ENCODE measurements at places on chromosomes 6 and 20. TPM values are rescaled to one million over a fixed set of nuclear protein-coding genes. Genes with fewer than 3 reads are reported as not detected.
A peak's percentile ranks its signal among the peaks of the same experiment; 100 is the strongest.

DHX16 gene
- 34.8 TPM for total RNA-seq

DNA sequence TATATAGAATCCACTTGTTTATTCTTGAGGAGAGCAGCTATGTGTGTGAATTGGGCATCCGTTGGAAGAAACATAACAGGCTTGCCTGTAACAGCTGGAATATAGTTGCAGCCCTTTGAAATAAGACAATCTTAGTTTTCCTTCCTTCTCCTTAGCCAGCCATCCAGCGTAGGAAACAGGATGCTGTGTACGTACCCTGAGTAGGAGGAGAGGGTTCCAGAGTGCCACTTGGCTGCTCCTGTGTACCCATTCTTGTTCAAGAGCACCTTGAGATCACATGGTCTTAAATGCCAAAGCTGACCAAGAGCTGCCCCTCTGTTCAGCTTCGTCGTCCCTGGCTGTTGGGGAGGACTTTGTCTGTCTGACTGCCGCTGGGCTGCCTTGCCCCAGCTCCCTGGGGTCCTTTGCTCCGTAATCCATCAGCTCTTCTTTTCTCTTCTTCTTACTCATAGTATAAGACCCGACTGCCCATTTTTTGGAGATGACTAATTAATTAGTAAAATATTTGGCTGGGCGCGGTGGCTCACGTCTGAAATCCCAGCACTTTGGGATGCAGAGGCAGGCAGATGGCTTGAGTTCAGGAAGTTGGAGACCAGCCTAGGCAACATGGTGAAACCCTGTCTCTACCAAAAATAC is 49.0 kb downstream of the RREB1 start:
- no peak for DNase-seq

DNA sequence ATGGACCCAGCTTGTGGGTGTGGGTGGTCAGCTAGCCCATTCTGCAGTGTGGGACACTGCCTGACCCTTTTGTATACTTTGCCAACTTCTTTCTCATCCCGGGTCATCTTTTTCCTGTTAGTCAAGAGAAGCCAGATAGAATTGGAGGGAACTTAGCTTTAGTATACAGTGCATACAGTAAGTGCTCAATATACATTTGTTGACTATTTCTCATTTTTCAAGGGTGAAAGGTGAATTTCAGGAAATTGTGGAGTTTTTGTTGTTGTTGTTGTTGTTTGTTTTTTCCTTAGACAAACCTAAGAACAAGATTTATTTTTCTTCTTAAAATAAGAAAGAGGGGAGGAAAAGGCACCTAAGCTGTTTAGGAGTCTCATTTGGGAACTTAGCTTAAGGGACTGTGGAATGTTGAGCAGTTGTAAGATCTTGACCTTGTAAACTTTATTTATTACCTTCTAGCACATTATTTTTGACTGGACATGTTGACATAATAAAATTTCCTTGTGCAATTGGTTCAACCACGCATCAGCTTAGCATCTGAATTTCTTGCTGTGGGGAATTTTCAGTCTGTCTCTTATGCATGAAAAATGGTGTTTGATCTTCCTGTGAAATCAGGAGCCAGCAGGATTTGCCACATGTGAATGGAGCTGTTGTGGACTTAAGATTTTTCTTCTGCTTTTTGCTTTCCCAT is 113.6 kb downstream of the ARID1B start:
- DNase-seq = no peak

- no peak for DNase-seq
Observed at GRCh38 chr20:50545126-50545525, 34.9 kb downstream of the PTPN1 start.

DNA sequence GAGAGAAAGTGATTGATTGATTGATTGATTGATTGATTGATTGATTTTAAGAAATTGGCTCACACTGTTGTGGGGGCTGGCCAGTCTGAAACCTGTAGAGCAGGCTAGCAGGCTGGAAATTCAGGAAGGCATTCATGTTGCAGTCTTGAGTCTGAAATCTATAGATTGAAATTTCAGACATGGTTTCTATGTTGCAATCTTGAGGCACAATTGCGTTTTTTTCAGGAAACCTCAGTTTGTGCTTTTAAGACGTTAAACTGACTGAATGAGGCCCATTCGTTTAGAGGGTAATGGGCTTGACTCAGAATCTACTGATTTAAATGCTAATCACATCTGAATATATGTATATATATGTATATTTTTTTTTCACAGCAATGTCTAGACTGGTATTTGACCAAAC is 106.3 kb downstream of the STXBP5 start:
- no peak for DNase-seq

DNA sequence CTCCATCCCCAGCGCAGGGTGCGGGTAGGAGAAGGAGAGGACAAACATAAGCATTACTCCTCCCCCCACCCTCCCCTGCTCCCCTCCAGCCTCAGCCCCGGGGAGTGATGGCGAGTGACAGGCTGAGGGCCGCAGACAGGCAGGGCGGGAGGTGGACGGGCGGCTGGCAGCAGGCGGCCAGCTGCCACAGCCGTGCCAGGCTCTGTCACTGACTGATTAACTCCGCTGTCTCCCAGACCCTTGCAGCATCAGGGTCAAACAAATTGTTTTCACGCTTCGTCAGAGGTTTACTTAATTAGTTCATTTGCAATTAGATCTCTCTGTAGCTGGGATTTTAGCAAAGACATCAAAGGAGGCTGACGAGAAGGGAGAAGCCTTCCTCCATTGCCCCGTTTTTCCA is 41.9 kb downstream of the FOXP4 start:
- DNase-seq = no peak

KHDC1L gene
- not detected for total RNA-seq

GRCh38 chr20:58649288-58650180 is 1.5 kb upstream of the STX16 start:
- peak; percentile 55 for DNase-seq

DNA sequence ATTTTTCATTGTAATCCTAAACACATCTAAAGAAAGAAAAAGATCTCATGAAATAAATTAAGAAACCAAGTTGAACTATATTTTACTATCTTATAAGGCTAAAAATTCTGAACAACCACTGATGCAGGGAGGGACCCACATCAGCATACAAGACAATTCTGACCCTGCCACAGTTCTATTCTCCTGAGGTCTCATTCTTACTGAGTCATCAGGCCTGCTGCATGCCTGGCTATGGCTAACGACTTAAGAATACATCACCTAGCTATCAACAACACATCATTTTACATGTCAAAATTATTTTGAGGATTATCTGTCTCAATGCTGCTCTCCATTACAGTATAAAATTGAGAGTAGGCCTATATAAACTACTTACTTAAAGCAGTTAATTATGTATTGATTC is 52.9 kb downstream of the FBXL4 start:
- DNase-seq = no peak

DNA sequence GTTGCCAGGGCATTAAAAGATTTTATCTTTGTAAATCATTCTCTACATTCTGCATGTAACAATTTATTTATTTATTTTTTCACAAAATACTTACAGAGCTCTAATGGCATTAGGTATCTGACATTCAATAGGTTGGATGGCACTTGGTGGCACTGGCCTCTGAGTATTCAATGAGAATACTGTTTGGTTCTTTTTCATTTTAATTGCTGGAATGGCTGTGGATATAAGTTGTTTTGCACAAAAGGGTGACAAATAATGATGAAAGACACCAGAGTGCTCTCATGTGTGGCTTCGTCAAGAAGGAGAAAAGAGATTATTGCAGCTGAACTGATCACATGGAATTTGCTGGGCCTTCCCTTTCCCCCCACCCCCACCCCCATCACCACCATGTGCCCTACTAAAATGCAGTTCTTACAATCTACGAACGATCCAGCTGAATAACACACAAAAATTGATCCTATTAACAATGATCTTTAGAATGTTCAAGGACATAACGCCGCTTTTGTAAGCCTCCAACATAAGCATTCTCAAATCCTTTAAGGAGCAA is 195.2 kb upstream of the POU3F2 start:
- no peak for DNase-seq

- DNase-seq = peak; percentile 74
Observed at GRCh38 chr6:151323791-151324487, 67.4 kb downstream of the ZBTB2 start.

DNA sequence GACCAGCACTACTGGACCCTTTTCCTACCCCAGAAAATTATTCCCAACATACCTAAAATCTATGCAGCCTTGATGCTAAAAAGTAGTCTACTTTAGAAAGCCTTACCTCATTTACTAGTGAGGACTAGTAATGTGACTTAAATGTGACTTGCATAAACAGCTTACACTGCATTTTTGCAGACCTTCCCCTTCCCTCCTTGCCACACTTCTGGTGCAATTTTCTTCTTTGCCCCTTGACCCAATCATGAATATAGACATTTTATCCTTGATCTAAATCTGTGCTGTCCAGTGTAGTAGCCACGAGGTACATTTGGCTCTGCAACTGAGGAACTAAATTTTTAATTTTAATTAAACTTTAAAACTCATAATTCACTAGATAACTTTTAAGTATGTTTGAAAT is 7.0 kb upstream of the ZKSCAN8 start:
- no peak for DNase-seq

- DNase-seq = no peak
Observed at GRCh38 chr6:34912715-34913464, 23.8 kb downstream of the ANKS1A start.

EEF1A2 gene
- total RNA-seq = 1.8 TPM

Data from left colon (tissue), 2 donors.